Stimulated activated CD4-positive, alpha-beta T cell treated with anti-CD3 and anti-CD28 coated beads, TNF-alpha, amount 100 ng/mL, for 1 hour (primary cell): ENCODE measurements at places on chromosomes 1 and 21.

DNA sequence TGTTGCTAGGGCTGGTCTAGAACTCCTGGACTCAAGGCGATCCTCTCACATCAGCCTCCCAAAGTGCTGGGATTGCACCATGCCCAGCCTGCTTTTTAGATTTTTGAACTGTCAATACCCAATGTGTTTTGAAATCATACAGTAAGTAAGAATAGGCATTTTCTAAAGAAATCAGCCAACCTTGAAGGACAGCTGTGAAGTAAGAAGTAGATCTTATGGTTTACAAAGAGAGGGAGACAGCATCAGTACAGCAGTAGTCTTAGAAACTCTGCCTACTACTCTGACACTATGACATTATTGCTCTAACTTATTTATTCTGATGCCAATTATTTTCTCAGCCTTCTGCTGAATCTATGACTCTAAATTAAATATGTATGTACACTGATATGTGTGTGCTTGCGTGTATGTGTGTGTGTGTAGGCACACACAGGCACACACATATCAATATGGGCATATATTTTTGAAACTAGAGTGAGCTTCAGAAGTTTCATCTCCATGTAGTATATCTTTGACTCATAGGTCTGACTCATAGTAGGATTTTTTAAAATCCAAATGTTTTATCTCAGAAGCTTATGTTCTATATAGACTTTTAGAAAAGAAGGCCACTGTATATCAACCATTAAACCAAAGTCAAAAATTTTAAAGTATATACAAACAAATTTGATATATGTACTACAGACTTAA, 140.4 kb downstream of the COL24A1 start:
- no peak for DNase-seq

DNA sequence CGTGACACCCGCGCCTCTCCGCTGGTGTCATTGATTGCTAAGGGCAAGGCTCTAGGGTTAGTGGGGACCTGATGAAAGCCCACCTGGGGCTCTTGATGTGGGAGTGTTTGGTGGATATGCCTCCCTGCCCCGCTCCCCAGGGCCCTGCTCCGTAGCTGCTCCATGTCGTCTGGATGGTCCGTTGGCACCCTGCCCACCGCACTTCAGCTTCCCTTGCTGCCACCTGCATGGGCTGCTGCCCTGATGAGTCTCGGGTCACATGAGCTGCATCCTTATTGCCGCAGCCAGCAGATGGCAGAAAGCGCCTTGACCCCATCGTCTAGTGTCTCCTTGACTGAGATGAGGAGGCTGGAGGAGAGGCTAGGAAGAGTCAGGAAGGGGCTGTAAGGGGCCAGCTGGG, 439.4 kb downstream of the CAMTA1 start:
- DNase-seq: no peak

- DNase-seq: no peak
Measured at GRCh38 chr1:219201656-219202055, 28.0 kb downstream of the LYPLAL1 start.

DNA sequence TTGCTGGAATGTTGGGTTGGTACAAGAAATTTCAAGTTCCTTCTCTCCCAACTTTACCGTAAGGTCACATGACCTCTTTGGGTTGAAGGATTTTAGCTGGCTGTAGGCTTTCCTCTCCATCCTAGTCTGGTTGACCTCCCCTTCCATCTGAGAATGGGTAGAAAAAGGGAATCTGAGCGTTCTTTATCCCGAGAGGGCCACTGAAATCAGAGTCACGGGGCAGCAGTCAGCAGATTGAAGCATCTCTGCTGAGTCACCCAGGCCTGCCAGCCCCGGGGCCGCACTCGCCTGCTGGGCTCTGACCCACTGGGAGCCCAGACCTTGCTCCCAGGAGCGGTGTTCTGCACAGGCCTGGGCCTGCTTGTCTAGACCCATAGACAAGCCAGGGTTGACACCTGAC, 31.0 kb downstream of the TMCC2 start:
- DNase-seq: no peak

- DNase-seq: no peak
Measured at GRCh38 chr21:17585875-17586450, 26.7 kb downstream of the BTG3 start.

GRCh38 chr1:216785221-216785620, 62.0 kb upstream of the ESRRG start:
- no peak for DNase-seq

- no peak for DNase-seq
Measured at GRCh38 chr1:102252731-102253505, 256.2 kb upstream of the OLFM3 start.

DNA sequence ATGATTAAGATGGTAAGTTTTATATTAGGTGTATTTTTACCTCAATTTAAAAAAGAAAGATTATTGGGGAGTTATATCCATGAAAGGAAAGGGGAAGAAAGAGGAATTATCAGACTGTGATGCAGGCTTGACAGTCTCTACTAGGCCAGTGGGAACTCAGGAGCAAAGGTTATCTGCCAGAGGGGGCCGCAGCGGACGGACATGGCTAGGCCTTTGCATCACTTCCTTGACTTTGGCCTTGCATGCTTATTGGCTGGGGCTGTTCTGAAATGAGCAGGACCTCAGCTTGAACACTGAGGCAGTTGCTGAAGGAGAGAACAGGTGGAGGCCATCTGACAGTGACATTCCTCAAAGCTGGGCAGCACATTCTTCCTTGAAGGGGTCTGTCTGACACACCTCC, 150.9 kb downstream of the CYYR1 start:
- DNase-seq: no peak

DNA sequence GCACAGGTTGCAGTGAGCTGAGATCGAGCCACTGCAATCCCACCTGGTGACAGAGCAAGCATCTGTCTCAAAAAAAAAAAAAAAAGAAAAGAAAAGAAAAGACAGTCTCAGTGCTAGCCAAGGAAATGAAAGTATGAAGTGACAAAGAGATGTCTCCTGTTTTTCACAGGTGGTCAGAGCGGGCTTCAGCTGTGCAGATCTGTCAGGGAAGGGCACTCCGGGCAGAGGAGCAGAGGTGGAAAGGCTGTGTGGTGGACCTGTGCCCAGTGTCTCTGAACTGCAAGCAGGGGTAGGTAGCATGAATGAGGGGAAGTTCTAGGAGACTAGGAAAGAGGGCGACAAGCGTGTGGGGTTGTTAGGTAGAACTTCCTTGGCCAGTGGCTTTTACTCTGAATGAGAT, 67.5 kb downstream of the CD247 start:
- no peak for DNase-seq

DNA sequence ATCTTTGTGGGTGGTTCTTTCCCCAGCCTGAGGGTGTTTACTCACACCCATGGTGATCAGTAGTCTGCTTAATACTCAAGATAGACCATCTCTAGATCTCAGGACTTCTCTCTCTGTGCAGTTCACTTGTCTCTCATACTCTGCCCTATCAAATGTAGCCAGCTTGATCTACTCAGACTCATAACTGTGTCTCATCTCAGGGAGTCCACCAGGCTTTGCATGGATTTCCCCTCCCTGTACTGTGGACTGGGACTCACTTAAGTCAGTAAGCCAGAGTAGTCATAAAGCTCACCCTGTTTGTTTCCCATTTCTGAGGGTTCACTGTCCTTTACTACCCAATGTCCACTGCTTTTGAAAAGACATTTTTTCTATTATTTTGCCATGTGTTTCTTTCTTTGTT, 41.8 kb downstream of the LYPLAL1 start:
- DNase-seq: no peak

GRCh38 chr1:175162955-175163354, 29.6 kb downstream of the KIAA0040 start:
- no peak for DNase-seq

DNA sequence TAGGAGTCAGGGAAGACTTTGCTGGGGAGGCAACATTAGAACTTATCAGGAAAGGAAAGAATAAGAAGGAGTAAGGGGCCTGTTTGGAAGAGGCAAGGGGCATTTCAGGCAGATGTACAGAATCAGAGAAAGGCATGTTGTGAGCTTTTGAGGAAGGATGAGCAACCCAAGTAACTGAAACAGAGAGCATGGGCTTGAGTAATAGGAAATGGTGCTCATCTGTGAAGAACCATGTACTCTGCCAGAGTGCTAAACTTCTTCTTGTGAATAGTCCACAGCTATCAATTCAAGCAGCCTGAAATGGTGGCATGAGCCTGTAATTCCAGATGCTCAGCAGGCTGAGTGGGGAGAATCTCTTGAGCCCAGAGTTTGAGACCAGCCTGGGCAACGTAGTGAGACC, 19.2 kb upstream of the PIGK start:
- DNase-seq: no peak

DNA sequence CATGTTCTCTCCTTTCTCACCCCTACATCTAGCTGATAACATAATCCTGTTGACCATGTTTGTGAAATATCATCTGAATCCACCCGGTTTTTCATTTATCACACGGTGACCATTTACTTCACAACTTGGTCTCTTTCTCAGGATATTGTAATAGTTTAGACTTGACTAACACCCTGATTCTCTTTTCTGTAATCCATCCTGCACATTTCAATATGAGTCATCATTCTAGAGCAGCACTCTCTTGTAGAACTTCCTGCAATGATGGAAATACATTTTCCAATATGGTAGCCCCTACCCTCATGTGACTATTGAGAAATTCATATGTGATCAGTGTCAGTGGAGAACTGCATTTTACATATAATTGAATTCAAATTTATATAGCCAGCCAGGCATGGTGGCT, 2.3 kb upstream of the JAM2 start:
- no peak for DNase-seq

DNA sequence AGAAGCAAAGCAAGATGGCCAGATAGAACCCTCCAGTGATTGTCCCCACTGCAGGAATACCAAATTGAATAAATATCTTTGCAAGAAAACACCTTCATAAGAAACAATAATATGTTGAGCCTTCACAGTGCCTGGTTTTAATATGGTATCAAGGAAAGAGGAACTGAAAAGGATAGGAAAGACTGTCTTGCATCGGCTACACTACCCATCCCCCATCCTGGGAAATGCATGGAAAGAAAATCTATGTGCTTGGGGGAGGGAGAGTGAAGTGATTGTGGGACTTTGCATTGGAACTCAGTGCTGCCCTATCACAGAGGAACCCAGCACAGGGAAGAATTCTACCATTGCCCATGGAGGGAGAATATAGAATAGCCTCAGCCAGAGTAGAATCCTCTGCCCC, 28.6 kb upstream of the AK5 start:
- no peak for DNase-seq

DNA sequence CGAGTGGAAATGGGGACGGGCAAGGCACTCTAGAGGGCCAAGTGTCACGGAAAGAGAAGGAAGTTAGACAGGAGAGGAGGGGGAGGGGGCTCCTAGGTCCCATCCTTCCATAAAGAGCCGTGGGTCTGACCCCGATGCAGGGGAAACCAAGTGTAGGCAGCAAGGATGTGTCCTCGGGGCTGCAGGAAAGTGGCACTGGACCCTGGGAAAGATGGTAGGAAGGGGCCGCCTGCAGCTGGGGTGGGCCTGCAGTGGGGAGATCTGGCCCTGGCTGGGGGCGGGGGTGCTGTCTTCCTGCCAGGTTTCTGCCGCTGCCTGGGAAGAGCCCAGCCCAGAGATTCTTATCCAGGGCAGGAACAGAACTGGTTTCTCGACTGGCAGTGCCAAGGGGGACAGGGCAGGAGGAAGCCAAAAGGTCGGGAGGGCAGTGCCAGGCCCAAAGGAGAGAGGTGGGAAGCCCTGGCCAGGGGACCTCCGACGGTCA, 12.9 kb downstream of the CRABP2 start:
- no peak for DNase-seq

- DNase-seq: no peak
Measured at GRCh38 chr1:220787069-220787619, 431 bp downstream of the MTARC1 start.

DNA sequence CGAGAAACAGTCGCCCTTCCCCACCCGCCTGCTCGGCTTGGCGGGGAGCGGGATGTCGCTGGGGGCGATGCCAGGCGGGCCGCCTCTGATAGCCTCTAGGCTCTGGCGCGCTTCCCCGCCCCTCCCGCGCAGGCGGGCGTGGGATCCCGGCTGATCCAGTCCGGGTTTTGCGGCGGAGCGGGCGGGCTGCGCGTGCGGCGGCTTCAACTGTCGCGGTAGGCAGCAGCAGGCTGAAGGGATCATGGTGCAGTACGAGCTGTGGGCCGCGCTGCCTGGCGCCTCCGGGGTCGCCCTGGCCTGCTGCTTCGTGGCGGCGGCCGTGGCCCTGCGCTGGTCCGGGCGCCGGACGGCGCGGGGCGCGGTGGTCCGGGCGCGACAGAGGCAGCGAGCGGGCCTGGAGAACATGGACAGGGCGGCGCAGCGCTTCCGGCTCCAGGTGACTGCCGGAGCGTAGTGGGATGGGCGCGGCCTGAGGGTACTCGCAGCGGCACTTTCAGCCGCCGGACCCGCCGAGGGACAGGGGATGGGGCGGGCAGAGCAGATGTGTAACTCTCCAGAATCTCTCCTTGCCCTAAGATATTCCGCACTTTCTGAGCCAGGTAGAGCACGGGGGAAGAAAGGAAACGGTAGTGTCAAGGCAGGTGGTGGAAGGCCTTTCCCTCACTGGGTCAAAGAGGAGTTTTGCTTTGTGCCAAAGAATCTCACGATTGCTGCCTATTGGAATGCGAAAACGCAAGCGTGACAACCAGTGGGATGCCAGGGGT, at the start of gene FAAH:
FAAH (plus strand) TSS at position 210 of the 764 bp plus-strand sequence; CDS start at position 242, 32 bp downstream.
- DNase-seq: no peak

DNA sequence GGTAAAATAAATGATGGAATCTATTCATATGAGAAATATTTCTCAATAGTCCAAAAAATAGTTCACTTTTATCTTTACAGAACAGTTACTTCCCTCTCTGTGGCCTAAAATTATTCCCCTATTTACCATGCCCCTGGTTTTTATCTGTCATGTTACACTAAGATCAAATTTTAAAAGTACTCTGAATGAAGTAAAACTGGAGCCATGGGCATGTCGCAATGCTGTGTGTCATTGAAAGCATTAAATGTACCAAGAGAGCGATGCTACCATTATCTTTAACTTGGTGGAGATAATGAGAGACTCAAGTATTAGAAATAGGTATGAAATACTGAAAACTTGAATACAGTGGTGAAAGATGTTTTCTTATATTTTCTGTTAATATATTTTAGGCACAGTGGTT, 146.2 kb downstream of the KCNT2 start:
- no peak for DNase-seq

GRCh38 chr1:89890085-89890752, 69.4 kb downstream of the LRRC8D start:
- no peak for DNase-seq

- DNase-seq: no peak
Measured at GRCh38 chr1:18547460-18547859, 66.7 kb downstream of the KLHDC7A start.

GRCh38 chr1:222140206-222140605, 398.3 kb upstream of the DUSP10 start:
- no peak for DNase-seq

- DNase-seq: no peak
Measured at GRCh38 chr1:91349524-91349923, 55.1 kb downstream of the HFM1 start.
